ENCODE measurements at places on chromosomes 6 and 20.

- DNase-seq = no peak
Observed at GRCh38 chr6:168941036-168941435, 312.6 kb downstream of the THBS2 start.

DNA sequence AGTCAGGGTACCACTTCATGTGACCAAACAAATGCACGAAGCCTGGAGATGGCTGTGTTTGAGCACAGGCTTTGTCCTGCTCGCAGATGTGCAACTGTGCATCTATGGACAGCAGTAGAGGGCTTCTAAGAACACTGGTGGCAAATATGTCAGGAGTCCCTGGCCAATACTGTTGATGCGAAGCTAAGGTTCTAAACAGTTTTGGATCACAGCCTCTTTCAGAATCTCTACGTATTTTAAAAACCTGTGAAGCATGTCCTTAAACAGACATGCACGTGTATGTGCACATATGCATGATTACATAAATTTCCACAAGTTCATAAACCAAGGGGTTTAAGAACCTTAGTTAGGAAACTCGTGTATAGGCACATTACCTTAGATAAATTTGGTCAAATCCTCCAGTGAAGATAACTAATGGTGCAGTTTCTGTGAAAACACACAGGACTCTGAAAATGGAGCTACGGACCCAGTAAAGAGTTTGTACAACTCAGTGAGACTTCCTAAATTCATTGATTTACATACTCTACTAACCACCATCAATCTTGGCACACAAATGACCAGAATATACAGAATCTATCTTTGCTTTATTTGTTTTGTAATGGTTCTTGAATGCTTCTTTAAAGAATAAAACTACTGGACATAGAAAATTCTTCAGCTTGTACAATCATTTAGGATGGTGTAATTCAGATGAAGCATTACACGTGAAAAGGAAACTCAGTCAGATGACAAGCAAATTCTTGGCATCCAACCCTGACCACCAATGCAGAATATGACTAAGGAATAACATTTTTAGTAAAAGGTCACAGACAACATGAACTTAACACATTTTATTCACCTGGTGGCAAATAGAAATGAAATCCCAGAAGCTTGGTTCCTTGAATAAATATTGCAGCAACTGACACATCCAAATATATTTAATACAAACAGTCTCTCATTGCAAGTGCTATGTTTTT lies 27.4 kb downstream of the KCNQ5 start:
- no peak for DNase-seq

GRCh38 chr6:43009124-43009523 lies 4.6 kb downstream of the MEA1 start:
- DNase-seq = no peak

GRCh38 chr20:10304471-10305046 lies 85.9 kb downstream of the SNAP25 start:
- no peak for DNase-seq

- DNase-seq = no peak
Observed at GRCh38 chr6:158662954-158663624, 13.2 kb downstream of the SYTL3 start.

- DNase-seq = no peak
Observed at GRCh38 chr20:57869951-57870315, 160.1 kb upstream of the PMEPA1 start.

GRCh38 chr6:158503222-158503621 lies 56.7 kb upstream of the TMEM181 start:
- no peak for DNase-seq

DNA sequence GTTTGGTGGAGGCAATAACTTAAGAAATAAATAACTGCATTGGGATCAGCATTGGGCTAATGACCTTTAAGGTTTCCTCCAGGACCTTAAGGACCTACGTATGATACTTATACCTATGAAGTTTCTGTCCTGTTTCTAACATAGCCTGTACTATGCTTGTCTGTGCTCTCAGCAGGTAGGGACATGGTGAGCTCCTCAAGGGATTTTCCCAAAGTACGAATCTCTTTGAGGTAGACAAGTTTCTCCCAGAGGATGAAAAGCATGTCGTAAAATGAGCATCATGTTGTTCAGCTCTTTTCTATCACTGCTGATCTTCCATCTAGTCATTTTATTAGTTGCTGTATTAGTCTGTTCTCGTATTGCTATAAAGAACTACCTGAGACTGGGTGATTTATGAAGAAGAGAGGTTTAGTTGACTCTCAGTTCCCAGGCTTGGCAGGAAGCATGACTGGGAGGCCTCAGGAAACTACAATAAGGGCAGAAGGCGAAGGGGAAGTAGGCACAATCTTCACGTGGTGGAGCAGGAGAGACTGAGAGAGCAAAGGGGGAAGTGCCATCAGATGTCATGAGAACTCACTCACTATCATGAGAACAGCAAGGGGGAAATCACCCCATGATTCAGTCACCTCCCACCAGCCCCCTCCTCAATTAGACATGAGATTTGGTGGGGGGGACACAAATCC lies 77.8 kb upstream of the TGM3 start:
- no peak for DNase-seq

DNA sequence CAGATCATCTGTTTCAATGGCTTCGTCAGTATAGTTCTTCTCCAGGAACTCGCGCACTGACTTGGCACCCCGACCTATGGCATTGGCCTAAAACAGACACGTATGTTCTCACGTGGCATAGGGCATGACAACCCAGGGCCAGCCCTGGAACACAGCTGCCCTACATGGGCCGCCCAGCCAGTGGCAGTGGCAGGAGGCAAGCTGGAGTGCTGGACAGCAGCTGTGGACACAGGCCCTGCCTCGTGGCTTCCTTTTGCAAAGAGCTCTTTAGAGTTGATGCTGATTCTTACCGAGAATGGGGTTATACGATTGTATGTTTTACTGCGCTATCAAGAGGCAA lies 5.0 kb downstream of the PSMA7 start:
- no peak for DNase-seq

DNA sequence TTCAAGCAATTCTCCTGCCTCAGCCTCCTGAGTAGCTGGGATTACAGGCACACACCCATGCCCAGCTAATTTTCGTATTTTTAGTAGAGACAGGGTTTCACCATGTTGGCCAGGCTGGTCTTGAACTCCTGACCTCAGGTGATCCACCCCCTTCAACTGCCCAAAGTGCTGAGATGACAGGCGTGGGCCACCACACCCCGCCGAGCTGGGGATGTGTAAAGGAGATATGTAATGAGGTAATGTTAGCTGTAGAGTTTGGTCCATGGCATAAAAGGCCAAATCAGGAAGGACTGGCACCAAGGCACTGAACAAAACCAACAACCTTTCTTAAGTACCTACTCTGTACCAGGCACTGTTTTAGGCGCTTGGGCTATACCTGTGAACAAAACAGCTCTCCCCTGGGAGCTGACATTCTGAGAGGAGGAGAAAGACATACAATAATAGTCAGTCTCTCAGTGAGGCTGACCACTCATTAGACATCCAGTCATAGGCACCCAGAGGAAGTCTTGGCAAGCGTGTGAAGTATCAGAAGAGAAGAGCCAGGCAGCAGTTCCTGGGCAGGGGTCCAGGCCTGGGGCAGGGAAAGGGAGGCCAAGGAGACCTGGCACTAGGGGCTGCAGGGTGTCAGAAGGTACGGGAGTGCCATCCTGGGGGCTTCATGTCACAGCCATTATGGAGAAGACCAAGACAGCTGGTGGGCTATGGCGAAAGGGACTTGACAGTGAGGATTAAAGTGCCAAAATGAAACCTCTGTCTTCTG lies 164.8 kb upstream of the DTNBP1 start:
- DNase-seq = no peak

- no peak for DNase-seq
Observed at GRCh38 chr6:17633465-17634188, 33.5 kb downstream of the FAM8A1 start.

GRCh38 chr6:27470023-27470422 lies 2.9 kb downstream of the ZNF184 start:
- DNase-seq = no peak

- no peak for DNase-seq
Observed at GRCh38 chr6:161238500-161238899, 35.4 kb downstream of the AGPAT4 start.

GRCh38 chr20:41654884-41655283 lies 36.7 kb upstream of the CHD6 start:
- DNase-seq = no peak

GRCh38 chr6:133817460-133818047 lies 71.4 kb upstream of the TCF21 start:
- DNase-seq = peak; percentile 9

DNA sequence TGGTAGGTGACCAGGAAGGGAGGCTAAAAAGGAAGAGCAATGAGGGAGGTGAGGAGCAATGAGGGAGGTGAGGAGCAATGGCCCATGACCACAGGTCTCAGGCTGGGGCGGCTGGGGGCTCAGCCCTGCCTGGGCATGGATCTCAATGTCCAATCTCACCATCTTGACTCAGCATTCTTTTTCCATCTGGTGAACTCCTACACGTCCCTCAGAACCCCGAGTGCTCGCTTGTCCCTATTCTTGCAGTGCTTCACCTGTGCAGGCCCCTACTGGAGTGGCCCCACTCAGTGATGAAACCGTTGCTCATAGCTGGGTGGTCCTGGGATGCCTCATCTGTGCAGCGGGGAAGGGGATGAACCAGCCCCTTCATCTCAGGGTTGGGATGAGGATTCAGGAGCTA lies 16.9 kb upstream of the RBBP8NL start:
- no peak for DNase-seq

DNA sequence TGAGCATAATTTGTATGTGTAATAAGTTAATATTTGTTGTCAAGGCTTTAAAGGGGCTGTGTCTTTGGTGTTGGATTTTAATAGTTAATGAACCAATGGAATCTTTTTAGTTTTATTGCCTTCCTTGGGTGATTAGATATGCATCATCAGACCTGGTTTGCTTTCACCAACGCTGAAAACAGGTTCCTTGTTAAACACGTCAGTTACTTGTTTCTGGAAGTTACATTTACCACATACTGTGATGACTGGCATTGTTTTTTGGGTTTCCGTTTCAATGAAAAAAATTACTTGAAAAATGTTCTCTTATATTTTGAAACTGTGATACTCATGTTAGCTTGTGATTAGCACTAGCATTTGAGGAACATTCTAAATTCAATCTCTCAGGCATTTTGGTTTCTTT lies 58.6 kb upstream of the RNF144B start:
- no peak for DNase-seq

GRCh38 chr6:159904497-159904911 lies 13.7 kb downstream of the MAS1 start:
- DNase-seq = no peak

DNA sequence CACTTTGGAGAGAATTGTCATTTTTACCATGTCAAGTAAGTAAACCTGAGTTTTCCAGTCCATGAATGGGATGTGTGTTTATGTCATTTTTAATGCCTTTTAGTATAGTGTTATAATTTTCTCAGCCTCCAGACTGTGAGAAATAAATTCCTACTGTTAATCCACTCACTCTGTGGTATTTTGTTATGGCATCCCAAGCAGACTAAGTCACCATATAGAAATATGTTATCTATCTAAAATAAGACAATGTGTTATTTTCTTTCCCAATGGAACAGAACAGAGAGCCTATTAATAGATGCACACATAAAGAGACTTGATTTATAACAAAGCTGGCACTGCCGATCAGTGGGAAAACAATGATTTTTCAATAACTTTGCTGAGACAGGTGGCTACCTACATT lies 70.2 kb upstream of the SLC4A11 start:
- no peak for DNase-seq

GRCh38 chr6:101516578-101516977 lies 123.1 kb downstream of the GRIK2 start:
- no peak for DNase-seq

GRCh38 chr6:43830775-43831174 lies 60.8 kb downstream of the VEGFA start:
- no peak for DNase-seq

DNA sequence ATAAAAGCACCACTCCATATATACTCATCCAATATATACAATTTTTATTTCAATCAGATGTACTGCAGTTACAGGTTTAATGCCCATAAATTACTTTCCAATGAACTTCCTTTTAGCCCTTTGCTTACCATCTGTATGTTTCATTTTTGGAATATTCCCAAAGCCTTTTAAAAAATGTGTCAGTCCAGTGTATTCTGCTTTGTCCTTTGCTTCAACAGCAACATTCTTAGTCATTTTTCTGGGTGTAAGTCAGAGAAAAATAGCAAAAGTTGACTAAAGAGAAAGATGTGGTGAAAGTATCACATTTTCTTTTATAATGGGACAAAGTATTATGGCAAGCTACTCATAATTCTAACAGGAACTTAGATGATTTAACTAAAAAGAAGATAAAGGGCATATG lies 15.2 kb downstream of the DSE start:
- DNase-seq = no peak

DNA sequence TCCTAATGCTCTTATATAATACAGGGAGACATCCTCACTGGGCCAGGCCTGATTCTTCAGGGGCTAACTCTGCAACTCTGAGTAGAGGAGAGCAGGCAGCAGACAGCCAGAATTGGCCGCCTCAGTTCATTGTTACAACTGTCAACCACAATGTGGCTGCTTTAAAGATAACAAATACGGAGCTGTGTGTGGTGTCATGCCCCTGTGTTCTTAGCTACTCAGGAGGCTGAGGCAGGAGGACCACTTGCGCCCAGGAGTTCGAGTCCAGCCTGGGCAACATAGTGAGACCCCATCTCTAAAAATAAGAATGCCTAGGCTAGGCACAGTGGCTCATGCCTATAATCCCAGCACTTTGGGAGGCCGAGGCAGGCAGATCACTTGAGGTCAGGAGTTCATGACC lies 34.3 kb downstream of the CEP250 start:
- no peak for DNase-seq

GRCh38 chr6:54112151-54112650 lies 958 bp downstream of the MLIP start:
- no peak for DNase-seq

DNA sequence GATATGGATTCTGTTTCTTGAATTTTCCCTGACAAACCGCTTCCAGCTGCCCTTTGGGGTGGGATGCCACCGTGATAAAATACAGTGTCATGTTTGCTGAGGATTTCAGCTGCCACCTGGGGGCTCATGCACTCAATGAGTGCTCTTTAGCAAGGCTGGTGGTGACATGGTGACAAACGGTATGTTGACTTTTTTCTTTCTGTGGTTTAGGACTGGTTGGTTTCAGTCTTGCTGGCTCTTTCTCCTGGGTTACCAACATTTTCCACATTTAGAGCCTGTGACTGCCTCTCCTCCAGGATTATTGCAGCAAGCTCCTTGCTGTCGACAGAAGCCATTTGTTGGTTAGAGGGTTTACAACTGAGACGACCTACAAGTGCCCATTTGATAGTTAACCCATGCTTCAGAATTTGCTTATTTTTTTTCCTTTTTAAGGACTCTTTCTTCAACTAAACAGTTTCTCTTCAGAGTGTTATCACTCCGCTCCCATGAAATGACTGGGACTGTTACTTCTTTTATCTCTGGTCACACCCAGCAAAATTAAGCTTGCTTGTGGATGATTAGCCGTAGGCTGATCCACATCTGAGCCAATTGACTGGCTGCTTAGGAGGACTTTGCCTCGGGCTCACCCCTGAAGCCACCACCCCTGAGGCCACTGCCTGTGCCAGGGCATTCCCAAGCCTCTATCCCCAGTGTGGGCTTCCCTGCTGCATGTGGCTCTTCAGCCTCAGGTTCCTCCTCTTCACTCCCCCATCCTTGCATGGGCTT lies 48.4 kb upstream of the CDYL start:
- DNase-seq = no peak

Measured in T-helper 2 cell (primary cell).